ENCODE measurements at places on chromosomes 5 and 9.

- DNase-seq: no peak
Observed at GRCh38 chr9:3497401-3497800, 28.4 kb downstream of the RFX3 start.

- DNase-seq: no peak
Observed at GRCh38 chr5:170132269-170132975, 26.7 kb downstream of the FOXI1 start.

DNA sequence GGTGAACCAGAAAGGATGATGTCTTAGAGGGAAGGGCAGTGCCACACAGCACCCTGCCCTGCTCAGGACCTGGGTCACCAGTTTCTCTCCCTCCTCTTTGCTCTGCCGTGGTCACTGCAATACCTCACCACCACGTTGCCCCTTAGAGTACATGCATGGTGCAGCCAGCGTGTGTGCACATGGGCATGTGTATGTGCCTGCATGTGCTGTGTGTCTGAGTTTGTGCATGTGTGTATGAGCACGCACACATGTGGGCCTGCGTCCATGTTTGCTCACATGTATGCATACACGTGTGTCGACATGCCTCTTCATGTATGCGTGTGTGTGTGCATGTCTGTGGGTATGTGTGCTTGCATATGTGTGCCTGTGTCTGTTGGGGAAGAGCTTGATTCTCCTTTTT lies 41.5 kb upstream of the SEMA4D start:
- no peak for DNase-seq

DNA sequence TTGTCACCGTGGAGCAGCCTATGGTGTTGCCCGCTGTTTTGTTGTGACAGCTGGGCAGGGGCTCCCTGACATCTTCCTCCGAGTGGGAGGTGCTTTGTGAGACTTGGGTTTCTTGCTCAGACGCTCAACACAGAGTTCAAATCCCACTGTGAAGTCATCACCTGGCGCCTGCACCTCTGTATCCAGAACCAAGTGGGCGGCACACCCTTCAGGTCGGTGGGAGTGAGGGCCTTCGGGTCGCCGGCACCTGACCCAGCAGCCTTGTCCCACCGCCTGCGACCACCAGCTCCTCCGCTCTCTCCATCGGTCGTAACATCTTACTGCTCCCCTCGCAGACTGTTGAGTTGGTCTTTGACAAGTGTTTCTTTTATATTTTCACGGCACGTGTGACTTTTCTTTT lies 37.6 kb upstream of the EXOC3 start:
- DNase-seq: no peak

GRCh38 chr5:134611515-134611914 lies 21.1 kb downstream of the SAR1B start:
- no peak for DNase-seq

- DNase-seq: no peak
Observed at GRCh38 chr5:115673596-115673995, 47.8 kb upstream of the TMED7 start.
